Neural progenitor cell (in vitro differentiated cells): ENCODE measurements at places on chromosomes 7 and 10.

DNA sequence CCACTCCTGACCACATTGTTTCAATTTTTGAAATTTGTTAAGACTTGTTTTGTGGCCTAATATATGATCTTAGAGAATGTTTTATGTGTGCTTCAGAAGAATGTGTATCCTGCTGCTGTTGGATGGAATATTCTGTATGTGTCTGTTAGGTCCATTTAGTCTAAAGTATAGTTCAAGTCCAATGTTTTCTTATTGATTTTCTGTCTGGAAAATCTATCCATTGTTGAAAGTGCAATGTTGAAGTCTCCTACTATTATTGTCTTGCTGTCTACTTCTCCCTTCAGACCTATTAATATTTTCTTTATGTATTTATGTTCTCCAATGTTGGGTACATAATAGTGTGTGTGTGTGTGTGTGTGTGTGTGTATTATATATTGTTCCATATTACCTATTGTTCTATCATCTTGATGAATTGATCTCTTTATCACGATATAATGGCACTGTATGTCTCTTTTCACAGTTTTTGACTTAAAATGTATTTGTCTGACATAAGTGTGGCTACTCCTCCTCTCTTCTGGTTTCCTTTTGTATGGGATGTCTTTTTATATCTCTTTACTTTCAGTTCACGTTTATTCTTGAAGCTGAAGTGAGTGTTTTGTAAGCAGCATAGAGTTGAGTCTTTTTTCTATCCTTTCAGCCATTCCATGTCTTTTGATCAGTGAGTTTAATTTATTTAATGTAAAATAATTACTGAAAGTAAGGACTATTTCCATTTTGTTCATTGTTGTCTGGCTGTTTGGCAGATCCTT lies 61.3 kb downstream of the AKR1D1 start:
- H3K36me3 ChIP-seq: no peaks in the 10 kb centered on the region
- DNase-seq: no peak
- no peaks in the 10 kb centered on the region for H3K27me3 ChIP-seq
- H3K4me1 ChIP-seq: no peaks in the 10 kb centered on the region
- H3K4me3 ChIP-seq: no peak overlapping the region

DNA sequence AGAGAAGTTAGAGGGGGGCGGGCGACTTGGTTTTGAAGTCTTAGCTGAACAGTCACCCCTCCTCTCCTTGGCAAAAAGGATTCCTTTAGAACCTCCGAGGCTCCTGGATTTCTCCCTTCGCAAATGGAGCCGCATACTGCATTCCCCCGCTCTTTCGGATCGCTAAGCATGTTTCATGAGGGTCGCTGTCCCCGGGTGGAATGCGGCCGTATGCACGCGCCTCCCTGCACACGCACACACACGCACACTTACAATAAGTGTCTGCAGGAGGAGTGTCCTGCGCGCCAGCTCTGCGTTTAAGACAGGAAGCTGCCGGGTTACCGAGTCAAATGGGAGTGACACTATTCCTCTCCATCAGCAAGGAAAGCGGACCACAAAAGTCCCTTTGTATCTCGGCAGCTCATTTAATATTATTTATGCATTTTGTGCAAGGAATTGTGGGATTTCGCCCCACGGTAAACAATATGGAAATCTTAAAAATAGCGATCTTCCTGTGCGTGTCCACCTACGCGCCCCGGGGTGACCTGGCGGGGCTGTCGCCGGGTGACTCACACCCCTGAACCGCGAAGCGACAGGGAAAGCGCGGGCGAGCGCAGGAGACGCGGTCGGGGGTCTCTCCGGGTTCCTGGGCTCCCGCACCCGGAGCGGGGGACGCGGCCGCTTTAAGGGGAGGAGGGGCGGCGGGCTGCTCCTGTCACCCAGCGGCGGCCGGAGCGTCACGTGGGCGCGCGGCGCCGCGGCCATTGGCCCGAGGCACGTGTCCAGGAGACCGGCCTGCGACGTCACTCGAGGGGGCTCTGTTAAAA lies 988 bp upstream of the EN2 start:
- peaks cover 3% of the 10 kb centered on the region for H3K4me1 ChIP-seq
- no peak overlapping the region for H3K4me3 ChIP-seq
- peaks cover 98% of the 10 kb centered on the region for H3K27me3 ChIP-seq
- peak; percentile 86 for DNase-seq
- H3K36me3 ChIP-seq: no peaks in the 10 kb centered on the region
- H3K27ac ChIP-seq: no peak overlapping the region

DNA sequence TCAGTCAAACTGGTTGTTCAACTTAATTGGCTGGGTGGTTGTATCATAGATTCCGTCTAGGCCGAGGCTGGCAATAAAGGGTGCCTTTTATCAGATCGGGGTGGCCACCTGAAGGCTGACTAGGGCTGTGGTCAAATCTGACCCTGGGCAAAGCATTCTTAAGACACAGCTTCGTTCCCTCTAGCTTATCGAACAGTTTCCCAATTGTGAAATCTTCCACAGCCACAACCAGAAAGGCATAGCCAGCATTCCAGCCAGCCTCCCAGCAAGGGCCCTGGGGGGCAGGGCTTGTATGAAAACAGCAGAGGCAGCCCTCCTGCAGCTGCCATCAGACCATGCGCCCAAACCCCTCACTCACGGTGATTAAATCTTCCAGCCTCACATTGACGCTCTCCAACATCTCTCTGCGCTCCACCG lies 42.5 kb upstream of the TMEM213 start:
- no peaks in the 10 kb centered on the region for H3K27me3 ChIP-seq
- no peak overlapping the region for H3K27ac ChIP-seq
- DNase-seq: peak; percentile 48
- no peak overlapping the region for H3K4me3 ChIP-seq

DNA sequence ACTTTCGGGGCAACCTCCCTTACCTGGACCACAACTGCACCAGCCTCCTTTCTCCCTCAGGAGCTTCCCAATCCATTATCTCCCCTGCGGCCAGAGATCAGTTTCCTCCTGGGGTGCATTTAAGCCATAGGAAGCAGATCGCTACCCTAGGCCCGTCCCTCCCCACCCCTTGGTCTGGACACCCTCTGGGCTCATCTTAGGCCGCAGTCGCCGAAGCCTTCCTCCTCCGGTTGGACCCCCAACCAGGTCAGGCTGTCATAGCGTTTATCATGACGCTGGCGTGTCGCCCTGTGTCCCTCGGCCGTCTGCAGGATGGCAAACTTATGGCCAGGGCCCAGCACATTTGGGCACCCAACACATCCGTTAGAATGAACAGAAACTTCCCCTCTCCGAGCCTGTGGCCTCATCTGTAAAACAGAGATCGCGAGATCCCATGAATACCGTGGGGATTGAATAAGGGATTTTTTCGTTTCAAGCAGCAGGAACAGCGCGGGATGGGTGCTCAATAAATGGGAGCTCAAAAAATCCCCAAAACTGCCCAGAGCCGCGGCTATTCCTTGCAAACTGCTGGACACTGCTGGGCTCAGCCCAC lies 669 bp upstream of the AP5Z1 start:
- peaks cover 5% of the 10 kb centered on the region for H3K4me1 ChIP-seq
- H3K27ac ChIP-seq: peak overlapping the region; percentile 43
- no peaks in the 10 kb centered on the region for H3K27me3 ChIP-seq
- peak overlapping the region; percentile 88 for H3K4me3 ChIP-seq
- no peak for DNase-seq

DNA sequence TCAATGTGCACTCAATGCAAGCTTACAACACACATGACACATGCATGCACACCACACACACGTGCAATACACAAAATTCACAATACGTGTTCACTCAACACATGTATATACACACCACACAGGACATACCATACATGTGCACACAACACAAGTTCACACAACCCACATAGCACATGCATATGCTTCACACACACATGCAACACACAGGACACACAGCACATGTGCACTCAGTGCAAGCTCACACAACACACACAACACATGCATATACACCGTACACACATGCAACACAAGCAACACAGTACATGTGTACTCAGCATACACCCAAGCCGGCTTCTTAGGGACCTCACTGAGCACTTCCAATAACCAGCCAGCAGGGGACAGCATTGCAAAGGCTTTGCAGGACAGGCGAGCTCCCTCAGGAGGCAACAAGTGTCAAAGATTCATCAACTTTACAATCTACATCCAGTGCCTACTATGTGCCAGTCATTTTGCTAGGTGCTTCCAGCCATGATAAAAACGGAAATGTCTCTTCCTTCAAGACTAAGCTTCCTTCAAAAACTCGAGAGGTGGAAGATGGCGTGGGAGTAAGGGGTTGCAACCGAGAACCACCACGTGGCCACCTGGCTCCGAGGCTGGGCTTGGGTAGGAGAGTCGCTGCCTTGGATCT lies 61.1 kb downstream of the JCAD start:
- no peaks in the 10 kb centered on the region for H3K36me3 ChIP-seq
- no peaks in the 10 kb centered on the region for H3K27me3 ChIP-seq
- no peak overlapping the region for H3K4me3 ChIP-seq
- no peaks in the 10 kb centered on the region for H3K4me1 ChIP-seq
- H3K27ac ChIP-seq: no peak overlapping the region
- peak; percentile 85 for DNase-seq

- no peaks in the 10 kb centered on the region for H3K4me1 ChIP-seq
- peak; percentile 75 for DNase-seq
- peaks cover 82% of the 10 kb centered on the region for H3K27me3 ChIP-seq
- no peaks in the 10 kb centered on the region for H3K36me3 ChIP-seq
- no peak overlapping the region for H3K27ac ChIP-seq
These were observed 14.7 kb downstream of the GRID2IP start for GRCh38 chr7:6536262-6537260.

- H3K27me3 ChIP-seq: no peaks in the 10 kb centered on the region
- H3K4me3 ChIP-seq: no peak overlapping the region
- DNase-seq: no peak
- H3K36me3 ChIP-seq: no peaks in the 10 kb centered on the region
These were observed 13.2 kb downstream of the PWWP2B start for GRCh38 chr10:132410056-132410778.

- H3K27me3 ChIP-seq: no peaks in the 10 kb centered on the region
- H3K27ac ChIP-seq: no peak overlapping the region
- H3K4me3 ChIP-seq: no peak overlapping the region
- H3K36me3 ChIP-seq: no peaks in the 10 kb centered on the region
- DNase-seq: no peak
- H3K4me1 ChIP-seq: peaks cover 6% of the 10 kb centered on the region
These were observed 215.9 kb downstream of the MDFIC start for GRCh38 chr7:115137816-115138215.

GRCh38 chr10:80506189-80506575 lies 31.5 kb upstream of the SH2D4B start:
- no peak overlapping the region for H3K4me3 ChIP-seq
- H3K4me1 ChIP-seq: peaks cover 28% of the 10 kb centered on the region
- no peaks in the 10 kb centered on the region for H3K27me3 ChIP-seq
- no peaks in the 10 kb centered on the region for H3K36me3 ChIP-seq
- H3K27ac ChIP-seq: no peak overlapping the region

DNA sequence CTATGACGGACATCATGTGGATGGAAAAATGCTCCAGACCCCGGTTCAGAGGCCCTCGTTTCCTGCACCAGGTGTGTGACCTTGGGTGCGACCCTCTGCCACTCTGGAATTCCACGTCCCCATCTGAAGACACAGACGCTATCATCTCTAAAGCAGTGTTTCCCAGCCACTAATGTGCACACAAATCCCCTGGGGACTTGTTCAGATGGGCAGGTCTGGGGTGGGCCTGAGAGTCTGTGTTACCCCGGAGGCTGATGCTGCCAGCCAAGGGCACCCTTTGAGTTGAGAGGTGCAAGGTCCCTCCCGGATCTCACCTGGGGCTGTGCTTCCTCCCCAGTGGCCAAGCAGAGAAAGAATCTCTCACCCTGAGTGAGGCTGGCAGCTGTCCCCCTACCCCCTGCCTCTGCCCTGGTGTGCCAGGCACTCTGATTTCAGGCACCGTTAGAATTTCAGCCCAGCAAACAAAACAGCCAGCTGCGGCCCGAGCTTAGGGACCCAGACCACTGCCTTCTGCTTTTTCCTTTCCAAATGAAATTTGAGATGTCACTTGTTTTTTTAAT lies 90.0 kb downstream of the SLIT1 start:
- H3K4me1 ChIP-seq: peaks cover 20% of the 10 kb centered on the region
- H3K27me3 ChIP-seq: no peaks in the 10 kb centered on the region
- no peak for DNase-seq
- no peak overlapping the region for H3K27ac ChIP-seq
- no peak overlapping the region for H3K4me3 ChIP-seq

- peaks cover 13% of the 10 kb centered on the region for H3K4me1 ChIP-seq
- no peak for DNase-seq
- H3K27me3 ChIP-seq: no peaks in the 10 kb centered on the region
- H3K27ac ChIP-seq: peak overlapping the region; percentile 97
These were observed 42.4 kb upstream of the FAM20C start for GRCh38 chr7:149791-150636.

GRCh38 chr7:123995617-123996326 lies 37.1 kb downstream of the TMEM229A start:
- H3K4me1 ChIP-seq: peaks cover 17% of the 10 kb centered on the region
- no peaks in the 10 kb centered on the region for H3K36me3 ChIP-seq
- H3K27ac ChIP-seq: no peak overlapping the region

DNA sequence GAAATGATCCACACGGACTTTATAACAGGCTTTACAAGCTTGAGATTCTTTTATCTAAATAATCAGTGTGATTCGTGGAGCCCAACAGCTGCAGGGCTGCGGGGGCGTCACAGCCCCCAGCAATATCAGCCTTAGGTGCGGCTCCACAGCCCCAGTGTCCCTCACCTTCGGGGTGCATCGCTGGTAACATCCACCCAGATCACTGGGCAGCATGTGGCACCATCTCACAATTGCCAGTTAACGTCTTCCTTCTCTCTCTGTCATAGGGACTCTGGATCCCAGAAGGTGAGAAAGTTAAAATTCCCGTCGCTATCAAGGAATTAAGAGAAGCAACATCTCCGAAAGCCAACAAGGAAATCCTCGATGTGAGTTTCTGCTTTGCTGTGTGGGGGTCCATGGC lies 155.6 kb downstream of the EGFR start:
- no peak overlapping the region for H3K27ac ChIP-seq
- no peak for DNase-seq
- no peaks in the 10 kb centered on the region for H3K4me1 ChIP-seq
- H3K36me3 ChIP-seq: no peaks in the 10 kb centered on the region
- no peaks in the 10 kb centered on the region for H3K27me3 ChIP-seq

DNA sequence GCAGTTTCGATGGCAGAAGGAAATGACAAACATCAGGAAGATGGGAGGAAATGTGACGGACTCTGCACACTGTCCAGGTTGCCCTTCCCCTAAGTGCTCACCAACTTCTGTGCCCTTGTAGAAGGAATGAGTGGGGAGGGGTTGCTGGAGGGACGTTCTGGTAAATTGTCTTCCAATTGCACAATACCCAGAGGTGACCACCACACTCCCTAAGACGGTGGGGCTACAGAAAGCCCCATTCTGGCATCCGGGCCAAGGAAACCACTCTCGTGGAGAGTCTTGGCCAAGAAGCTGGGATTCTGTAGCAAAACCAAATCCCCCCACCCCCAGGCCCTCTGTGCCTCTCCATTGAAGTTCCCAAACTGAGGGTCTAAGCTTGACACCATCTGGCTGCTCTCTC lies 37.1 kb downstream of the ZMIZ1 start:
- no peaks in the 10 kb centered on the region for H3K36me3 ChIP-seq
- H3K27me3 ChIP-seq: no peaks in the 10 kb centered on the region
- no peak overlapping the region for H3K4me3 ChIP-seq
- peaks cover 19% of the 10 kb centered on the region for H3K4me1 ChIP-seq
- no peak overlapping the region for H3K27ac ChIP-seq

DNA sequence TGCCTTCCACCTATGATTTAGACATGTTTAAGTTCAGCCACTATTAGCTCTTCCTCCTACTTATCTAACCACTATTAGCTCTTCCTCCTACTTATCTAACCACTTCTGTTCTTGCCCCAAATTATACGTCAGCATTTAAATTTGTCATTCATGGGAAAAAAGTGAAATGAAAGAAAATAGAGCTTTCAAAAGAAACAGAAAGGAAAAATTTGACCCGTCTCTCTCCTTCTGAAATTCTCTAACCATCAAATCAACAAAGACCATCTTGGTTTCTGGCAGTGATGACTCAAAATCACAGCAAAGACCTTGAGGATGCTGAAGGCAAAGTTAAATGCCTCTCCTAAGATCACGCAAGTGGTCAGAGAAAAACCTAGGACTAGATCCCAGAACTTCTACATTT lies 2.6 kb downstream of the LIPA start:
- H3K27ac ChIP-seq: no peak overlapping the region
- H3K4me1 ChIP-seq: peaks cover 8% of the 10 kb centered on the region
- no peaks in the 10 kb centered on the region for H3K36me3 ChIP-seq
